Left cardiac atrium (tissue), 4 donors: ENCODE measurements at places on chromosomes 13 and 19. TPM values are rescaled to one million over a fixed set of nuclear protein-coding genes. Genes with fewer than 3 reads are reported as not detected.

DNA sequence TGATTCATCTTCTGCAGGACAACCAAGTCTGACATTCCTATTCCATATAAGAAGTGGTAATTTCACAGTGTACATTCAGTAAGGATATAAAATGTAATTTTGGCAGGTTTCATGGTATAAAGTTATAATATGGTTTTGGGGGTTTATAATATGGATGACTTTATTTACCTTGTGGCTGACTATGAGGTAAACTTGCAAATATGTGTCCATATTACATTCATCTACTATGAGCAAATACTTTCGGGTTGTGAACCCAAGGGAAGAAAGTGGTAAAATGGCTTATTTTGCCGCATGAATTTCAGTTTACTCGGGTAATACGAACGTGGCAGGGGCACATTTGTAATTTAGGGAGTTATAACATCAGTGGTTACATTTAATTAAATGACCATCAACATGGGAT lies 86.7 kb upstream of the TNFSF11 start:
- DNase-seq: no peak

DNA sequence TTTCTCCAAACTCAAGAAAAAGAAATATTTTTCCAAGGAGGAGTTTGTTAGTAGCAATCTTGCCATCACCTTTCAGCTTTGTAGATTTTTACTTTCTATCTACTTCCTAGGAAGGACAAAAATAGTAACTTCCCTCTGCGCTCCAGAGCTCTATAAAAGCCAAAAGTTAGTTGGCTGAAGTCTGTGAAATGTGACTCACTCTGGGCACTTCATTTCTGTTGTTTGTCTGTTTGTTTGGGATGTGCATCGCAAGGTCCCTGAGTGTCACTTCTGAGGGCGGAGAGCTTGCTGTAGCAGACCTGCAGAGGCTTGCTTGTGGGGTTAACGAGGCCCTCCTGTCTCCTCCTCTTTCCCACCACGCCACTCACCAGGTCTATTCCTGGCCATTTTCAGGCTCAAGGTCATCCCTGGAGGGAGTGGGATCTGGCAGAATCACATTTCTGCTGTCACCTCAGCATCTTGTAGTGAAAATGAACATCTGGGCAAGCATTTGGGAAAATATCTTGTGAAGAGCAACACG lies 307.6 kb downstream of the GPC6 start:
- DNase-seq: no peak

DNA sequence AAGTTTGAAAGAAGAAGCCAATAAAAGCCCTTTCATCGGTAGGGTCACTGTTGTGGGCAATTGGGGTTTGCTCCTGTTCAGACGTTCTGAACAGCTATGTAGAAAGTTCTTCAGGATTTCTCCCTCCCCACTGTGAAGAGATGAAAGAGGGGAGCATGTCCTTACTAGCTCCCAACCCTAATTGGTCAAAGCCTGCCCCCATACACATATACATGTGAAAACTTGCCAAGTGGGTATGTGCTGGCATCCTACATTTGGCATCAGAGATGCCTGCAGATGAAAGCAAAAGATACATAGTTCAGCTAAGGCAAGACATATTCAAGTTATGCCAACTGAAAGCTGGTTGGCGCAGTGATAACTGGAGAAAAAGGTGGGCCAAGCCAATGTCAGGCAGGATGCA lies 363.1 kb upstream of the DACH1 start:
- DNase-seq: no peak

DNA sequence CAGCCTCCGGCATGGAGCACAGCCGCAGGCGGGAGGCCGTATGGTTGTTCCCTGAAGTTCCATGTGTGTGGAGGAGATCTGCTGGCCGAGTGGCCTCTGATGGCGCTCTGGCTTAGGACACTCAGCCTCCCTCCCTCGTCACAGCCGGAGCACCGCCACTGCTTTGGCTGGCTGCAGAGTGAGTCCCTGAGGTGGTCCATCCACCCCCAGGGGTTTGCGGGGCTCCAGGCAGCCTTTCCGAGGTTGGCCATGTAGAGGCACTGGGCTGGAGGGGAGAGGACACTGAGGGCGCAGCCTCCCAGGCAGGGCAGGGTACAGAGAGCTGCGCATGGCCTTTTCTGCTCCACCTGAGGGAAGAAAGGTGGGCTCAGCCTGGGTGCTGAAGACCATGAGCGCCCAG lies 19.8 kb upstream of the NPAS1 start:
- DNase-seq: no peak

Gene ZNF8
- total RNA-seq: 4.4 TPM

Gene AMER2
- total RNA-seq: not detected

Gene CTXN1
- 0.97 TPM for total RNA-seq

Gene NLRP11
- not detected for total RNA-seq
